ENCODE measurements at places on chromosomes 1 and 21.

- DNase-seq = no peak
Observed at GRCh38 chr1:232743999-232744398, 61.2 kb upstream of the MAP10 start.

- DNase-seq = no peak
Observed at GRCh38 chr1:71666609-71667008, 585.8 kb upstream of the ZRANB2 start.

GRCh38 chr1:6570100-6570499 lies 9.7 kb upstream of the ZBTB48 start:
- no peak for DNase-seq

GRCh38 chr21:37266515-37267221 lies 466 bp downstream of the VPS26C start:
- DNase-seq = no peak

GRCh38 chr1:178092878-178093493 lies 918 bp upstream of the RASAL2 start:
- DNase-seq = no peak

Data from GM06990 (cell line).